COR-L47 (cell line): ENCODE measurements at places on chromosomes 16 and 17.

GRCh38 chr17:13334374-13334773, 267.4 kb downstream of the HS3ST3A1 start:
- no peak for DNase-seq

- DNase-seq = no peak
Measured at GRCh38 chr17:15121426-15121825, 143.7 kb downstream of the PMP22 start.

- no peak for DNase-seq
Measured at GRCh38 chr17:14334919-14335318, 34.0 kb downstream of the HS3ST3B1 start.

DNA sequence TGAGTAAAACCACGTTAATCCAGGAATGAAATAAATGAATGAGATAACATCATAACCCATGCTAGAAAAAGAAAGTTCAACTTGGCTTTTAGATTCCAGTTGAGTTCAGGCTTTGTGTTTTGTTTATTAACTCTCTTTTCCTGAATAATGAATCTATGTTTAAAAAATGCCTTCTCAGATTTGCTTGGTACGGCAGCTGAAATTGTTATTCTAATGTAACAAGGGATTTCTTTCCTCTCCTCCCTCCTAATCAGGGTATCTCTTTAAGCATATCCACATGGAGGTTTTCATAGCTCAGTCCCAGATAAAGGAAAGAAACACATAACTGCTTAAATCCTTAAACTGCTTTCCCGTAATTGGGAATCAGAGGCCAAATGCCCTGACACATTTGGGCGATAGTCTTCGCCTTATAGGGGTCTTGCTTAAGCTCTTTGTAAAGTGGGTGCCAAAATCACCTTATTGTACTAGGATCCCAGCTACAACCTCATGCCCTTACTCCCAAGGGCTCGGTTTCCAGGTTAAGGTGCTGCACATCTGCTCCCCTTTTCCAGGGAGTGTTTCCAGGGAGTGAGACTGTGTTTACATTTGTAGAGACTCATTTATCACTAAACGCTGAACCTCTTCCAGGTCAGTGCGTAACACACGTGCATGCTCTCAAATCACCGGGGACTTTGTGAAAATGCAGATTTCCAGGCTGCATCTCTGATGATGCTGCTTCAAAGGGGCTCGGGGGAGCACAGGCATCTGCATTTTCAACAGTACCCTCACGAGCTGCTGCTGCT, 142.8 kb upstream of the FOXF1 start:
- no peak for DNase-seq
